ENCODE measurements at places on chromosomes 5 and 9.

- DNase-seq: no peak
Measured at GRCh38 chr5:107766439-107766838, 95.7 kb upstream of the EFNA5 start.

DNA sequence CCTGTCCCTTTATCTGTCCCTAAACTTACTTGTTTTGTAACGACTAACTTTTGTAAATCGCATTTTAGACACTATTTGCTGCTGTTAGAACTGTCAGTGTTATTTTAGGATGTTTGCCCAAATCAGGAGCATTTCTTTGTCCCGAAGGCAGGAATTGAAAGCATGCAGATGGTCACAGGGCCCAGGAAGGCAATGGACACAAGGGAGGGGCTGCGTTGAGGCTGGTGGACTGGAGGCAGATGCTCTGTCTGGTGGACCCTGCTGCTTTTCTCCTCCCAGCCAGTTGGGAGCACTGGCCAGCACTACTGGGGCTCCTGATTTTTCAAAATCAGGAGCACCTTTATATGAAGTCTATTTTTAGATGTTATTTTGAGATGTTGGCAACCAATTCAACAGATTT is 31.7 kb downstream of the DOCK2 start:
- DNase-seq: peak; percentile 83

DNA sequence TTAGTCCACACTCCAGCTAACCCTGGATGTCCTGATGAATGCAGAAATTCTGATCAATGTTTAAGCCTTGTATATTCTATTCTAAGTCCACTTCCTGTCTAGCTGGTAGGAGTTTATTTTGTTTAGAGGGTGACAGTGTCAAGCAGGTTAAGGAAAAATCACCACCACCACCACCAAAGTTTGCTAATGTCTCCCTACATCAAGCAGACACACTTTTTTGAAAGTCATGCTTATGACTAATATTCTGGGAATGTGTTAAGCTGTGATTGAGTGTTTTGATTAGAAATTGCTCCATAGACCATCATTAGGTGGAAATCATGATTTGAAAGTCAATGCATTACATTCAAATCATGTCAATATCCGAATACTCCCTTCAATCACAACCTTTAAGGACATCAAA is 1530.1 kb downstream of the MAT2B start:
- DNase-seq: no peak

DNA sequence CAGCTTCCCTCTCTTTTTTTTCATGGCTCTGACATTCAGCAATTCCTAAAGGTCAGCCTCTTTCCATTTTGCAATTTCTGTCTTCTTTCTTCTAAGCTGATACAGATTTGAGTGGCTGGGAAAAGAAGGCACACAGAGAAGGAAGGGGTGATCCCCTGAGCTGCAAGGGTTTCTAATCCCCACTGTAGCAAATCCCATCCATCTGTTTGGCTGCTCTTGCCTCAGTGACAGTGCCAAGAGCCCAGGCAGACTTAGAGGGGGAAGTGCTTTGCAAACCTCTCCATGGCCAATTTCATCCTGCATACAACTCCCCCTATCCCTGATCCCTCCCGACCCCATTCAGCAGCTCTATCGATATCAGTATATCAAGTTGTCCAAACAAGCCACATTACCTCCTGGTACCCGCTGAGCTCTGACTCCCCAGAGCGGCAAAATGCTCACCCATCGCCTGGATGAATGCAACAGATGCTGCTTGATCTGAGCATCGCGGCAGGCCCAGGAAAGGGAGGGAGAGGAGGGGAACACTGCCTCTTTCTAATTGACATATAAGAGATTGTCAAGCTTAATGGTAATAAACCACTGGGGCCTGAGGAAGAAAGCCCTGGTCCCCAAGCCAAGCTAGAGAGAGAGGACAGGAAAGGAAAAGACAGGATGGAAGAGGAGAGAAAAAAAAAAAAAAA is 268.9 kb downstream of the ASTN2 start:
- DNase-seq: no peak

GRCh38 chr5:14699807-14700400 is 35.4 kb downstream of the OTULIN start:
- DNase-seq: no peak

DNA sequence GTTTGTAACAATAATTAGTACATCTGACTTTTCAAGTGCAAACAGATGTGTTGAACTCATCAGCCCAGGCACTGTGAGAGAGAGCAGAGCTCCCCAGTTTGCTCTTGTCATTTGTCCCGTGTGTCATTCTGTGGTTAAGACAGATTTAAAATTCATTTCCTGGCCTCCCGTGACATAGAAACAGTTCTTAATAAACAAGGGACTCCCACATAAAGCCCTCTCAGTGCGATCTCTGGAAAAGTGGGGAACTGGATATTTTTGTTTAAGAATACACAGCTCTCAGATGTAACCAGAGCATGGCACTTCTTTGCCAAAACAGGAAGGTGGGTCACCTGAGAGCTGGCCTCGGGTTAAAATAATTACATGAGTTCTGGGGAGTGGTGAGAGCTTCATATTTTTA is 58.6 kb downstream of the PRKACG start:
- DNase-seq: no peak

- no peak for DNase-seq
Measured at GRCh38 chr5:99369797-99370593, 441.2 kb upstream of the CHD1 start.

DNA sequence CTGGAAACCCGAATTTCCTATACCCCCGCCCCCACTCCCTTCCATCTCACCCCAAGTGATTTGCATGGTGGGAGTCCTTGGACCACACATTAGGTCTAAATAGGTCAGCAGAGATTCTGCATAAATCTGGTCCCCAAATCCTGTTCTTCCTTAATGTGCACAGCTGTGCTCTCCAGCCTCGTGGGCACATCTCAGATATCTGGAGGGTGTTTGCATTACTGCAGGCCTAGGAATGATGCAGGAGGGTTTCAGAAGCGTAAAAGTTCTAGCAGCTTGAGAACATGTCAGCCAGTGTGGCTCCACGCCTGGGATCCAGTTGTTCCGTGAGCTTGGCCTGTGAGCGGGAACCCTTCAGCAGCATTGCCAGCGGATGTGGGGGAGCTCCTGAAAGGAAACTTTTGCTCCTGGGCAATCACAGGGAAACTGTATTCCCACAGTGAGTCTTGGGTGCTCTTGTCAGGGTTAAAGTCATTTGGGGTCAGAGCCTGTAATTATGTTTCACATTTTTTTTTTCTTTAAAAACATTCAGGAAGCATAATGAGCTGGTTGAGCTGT is 12.9 kb downstream of the ARHGAP26 start:
- peak; percentile 20 for DNase-seq

DNA sequence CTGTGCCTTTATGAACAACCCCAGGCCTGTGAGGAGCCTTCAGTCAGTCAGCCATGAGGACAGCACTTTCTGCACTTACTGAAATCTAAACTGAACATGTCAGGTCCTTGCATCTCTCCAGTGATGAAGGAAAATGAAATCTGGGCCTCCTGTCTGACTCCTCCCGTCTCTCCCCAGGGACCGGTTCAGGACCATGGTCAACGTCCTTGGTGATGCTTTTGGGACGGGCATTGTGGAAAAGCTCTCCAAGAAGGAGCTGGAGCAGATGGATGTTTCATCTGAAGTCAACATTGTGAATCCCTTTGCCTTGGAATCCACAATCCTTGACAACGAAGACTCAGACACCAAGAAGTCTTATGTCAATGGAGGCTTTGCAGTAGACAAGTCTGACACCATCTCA is 77.0 kb upstream of the PLPP6 start:
- DNase-seq: peak; percentile 17
